ENCODE measurements at places on chromosomes 4 and X.

GRCh38 chr4:118723369-118723768 lies 38.2 kb downstream of the METTL14 start:
- no peak for DNase-seq

- DNase-seq, result no peak
Observed at GRCh38 chrX:140091125-140091886, 126.0 kb upstream of the CXorf66 start.

DNA sequence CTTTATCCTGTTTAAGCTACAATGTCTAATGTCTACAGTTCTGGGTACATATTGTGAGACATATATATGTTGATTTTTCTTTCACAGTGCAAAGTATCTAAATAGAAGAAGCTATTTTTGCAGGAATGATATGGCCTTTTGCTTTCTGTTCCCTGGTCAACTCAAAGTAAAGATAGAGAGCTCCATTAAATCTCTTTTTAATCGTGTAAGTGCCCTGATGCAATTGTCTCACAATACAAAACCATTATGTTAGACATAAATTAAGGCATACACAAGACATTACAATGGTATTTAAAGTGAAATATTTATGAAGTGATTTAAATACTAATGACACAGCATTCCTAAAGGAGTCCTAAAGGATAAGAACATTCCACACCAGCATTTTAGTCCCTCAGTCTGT lies 1559.7 kb upstream of the AGA start:
- no peak for DNase-seq

- DNase-seq, result no peak
Observed at GRCh38 chrX:27309406-27309805, 153.7 kb downstream of the PPP4R3C start.

GRCh38 chr4:6420036-6420435 lies 52.4 kb downstream of the PPP2R2C start:
- no peak for DNase-seq

Measured in stimulated activated CD4-positive, alpha-beta T cell treated with anti-CD3 and anti-CD28 coated beads, Interleukin-12 subunit alpha, Interleukin-12 subunit beta, amount 100 ng/mL, for 24 hours (primary cell).